Activated naive CD8-positive, alpha-beta T cell treated with anti-CD3 and anti-CD28 coated beads for 36 hours (primary cell): ENCODE measurements at places on chromosomes 2 and 18. TPM values are rescaled to one million over a fixed set of nuclear protein-coding genes. Genes with fewer than 3 reads are reported as not detected.

The DSG1 gene
- not detected for total RNA-seq

The FIGN gene
- total RNA-seq, result not detected

GRCh38 chr2:74922592-74923227 is 35.7 kb upstream of the POLE4 start:
- H3K27ac ChIP-seq, result no peak overlapping the region
- peaks cover 3% of the 10 kb centered on the region for H3K27me3 ChIP-seq
- DNase-seq, result no peak
- no peak overlapping the region for H3K4me3 ChIP-seq

The ZAP70 gene
- total RNA-seq, result 198 TPM

DNA sequence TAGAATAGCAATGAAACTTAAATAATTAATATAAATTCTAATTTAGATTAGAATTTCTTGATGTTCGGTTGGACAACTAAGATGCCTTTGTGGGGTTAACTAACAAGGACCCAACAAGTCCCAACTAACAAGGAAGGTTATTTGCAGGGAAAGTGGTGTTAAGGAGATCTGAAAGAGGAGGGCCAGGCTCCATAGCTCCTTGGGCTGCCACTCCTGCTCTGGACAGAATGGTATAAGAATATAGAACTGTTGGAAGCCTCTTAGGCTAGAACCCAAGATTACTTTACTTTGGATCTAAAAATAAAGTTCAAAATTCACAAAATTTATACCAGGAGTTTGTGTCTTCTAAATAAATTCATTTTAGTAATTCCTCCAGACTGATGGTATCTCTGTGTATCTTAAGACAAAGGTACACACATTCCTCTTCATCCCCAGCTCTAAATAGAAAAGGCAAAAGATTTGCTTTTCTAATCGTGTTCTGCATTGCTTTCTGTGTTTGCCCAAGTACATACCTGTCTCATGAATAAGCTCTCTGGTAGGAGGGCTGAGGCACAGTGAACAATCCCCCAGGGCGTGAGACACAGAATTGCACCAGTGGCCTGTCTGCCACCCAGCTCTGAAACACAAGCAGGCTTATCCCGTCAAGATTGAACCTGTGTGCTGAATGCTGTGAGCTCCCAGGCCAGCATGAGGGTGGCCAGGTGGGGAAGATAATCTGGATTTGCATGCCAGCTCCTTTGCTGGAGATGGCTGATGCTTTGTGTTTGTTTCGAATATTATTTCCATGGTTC is 176.0 kb downstream of the ACKR3 start:
- peaks cover 4% of the 10 kb centered on the region for H3K27me3 ChIP-seq
- no peak overlapping the region for H3K27ac ChIP-seq
- no peaks in the 10 kb centered on the region for H3K36me3 ChIP-seq

- H3K36me3 ChIP-seq, result peaks cover 11% of the 10 kb centered on the region
- no peaks in the 10 kb centered on the region for H3K4me1 ChIP-seq
- H3K27ac ChIP-seq, result no peak overlapping the region
- no peak overlapping the region for H3K4me3 ChIP-seq
- H3K27me3 ChIP-seq, result no peaks in the 10 kb centered on the region
- DNase-seq, result no peak
These were observed 24.5 kb downstream of the NIF3L1 start for GRCh38 chr2:200913654-200914053.

- H3K27ac ChIP-seq, result no peak overlapping the region
- H3K4me1 ChIP-seq, result peaks cover 3% of the 10 kb centered on the region
These were observed 28.4 kb downstream of the M1AP start for GRCh38 chr2:74619651-74620297.

DNA sequence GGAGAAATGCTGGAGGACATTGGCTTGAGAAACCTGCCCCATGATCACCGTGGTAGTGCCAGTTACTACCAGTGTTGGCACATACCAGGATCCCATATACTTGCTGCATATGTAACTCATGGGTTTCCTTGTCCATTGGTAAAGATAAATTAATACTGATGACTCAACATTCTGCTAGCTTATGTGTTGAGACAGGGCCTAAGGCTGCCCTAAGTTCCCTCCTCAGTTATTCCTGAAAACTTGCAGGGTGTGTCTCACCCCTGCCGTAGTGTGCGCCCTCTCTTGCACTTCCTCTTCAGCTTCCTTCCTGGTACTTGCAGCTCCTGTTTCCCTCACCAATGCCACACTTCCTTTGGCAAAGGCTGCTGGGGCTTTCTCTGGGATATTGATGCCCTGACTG is 4.3 kb upstream of the INO80C start:
- no peaks in the 10 kb centered on the region for H3K27me3 ChIP-seq
- no peak for DNase-seq
- H3K4me1 ChIP-seq, result peaks cover 5% of the 10 kb centered on the region
- H3K4me3 ChIP-seq, result no peak overlapping the region

DNA sequence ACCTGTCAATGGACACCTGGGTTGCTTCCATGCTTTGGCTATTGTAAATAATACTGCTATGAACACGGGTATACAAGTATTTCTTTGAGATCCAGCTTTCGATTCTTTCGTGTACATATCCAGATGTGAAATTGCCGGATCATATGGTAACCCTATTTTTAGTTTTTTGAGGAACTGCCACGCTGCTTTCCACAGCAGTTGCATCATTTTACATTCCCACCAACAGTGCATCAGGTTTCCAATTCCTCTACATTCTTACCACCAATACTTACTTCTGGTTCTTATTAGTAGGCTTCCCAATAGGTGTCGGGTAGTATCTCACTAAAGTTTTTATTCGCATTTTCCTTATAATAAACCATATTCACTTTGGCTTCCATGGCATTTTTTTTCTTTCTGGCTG is 69.6 kb downstream of the PID1 start:
- no peak for DNase-seq
- H3K27me3 ChIP-seq, result no peaks in the 10 kb centered on the region
- no peaks in the 10 kb centered on the region for H3K36me3 ChIP-seq
- no peak overlapping the region for H3K4me3 ChIP-seq

- peaks cover 36% of the 10 kb centered on the region for H3K27me3 ChIP-seq
- no peak for DNase-seq
- H3K4me3 ChIP-seq, result no peak overlapping the region
- peaks cover 3% of the 10 kb centered on the region for H3K4me1 ChIP-seq
These were observed 81.3 kb upstream of the EPB41L3 start for GRCh38 chr18:5625076-5625475.

The UGT1A8 gene
- not detected for total RNA-seq

The RALB gene
- total RNA-seq, result 16.6 TPM

DNA sequence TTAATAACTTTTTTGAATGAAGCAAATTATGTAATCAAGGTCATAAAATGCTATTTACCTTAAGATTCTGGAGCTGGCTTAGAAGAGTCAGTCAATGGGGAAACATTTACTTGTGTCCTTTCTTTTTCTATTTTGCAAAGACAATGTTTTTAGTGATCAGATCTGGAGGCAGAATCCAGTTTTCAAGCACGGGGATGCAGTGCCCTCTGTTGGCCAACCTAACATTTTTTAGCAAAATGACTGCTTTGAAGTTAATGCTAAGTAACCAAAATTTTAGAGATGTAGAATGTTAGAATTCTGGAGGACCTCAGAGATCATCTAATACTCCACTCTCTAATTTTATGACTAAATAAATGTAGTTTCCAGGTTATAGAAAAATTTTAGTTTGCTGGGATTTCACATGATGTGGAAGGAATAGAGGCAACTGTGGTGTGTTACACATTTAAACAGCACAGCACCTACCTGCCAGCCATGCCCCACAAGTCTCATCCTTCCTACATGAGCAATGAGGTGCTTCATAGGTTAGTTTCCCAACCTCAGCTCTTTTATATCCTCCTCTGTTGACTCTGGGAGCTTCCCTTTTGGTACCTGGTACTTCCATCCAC is 23.6 kb upstream of the SLC9A4 start:
- H3K4me1 ChIP-seq, result peaks cover 12% of the 10 kb centered on the region
- H3K27ac ChIP-seq, result no peak overlapping the region
- DNase-seq, result peak; percentile 52

DNA sequence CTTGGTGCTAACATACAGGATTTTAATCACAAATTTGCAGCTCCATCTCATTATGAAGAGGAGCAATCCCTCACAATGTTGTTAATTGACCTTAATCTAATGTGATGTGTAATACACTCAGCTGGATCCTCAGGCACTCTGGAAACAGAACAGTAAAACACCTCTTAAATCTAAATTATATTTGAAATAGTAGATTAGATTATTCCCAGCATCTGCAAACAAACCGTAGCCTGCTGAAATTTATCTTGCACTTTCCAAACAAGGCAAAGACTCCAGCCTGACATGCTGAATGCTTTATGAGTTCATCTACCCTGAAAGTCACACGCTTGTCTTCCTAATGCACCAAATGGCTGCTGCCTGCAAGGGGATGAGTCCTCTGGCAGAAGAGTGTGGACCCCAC is 402.3 kb upstream of the GYPC start:
- no peak overlapping the region for H3K27ac ChIP-seq
- no peaks in the 10 kb centered on the region for H3K4me1 ChIP-seq
- no peaks in the 10 kb centered on the region for H3K36me3 ChIP-seq
- no peak overlapping the region for H3K4me3 ChIP-seq
- DNase-seq, result no peak

DNA sequence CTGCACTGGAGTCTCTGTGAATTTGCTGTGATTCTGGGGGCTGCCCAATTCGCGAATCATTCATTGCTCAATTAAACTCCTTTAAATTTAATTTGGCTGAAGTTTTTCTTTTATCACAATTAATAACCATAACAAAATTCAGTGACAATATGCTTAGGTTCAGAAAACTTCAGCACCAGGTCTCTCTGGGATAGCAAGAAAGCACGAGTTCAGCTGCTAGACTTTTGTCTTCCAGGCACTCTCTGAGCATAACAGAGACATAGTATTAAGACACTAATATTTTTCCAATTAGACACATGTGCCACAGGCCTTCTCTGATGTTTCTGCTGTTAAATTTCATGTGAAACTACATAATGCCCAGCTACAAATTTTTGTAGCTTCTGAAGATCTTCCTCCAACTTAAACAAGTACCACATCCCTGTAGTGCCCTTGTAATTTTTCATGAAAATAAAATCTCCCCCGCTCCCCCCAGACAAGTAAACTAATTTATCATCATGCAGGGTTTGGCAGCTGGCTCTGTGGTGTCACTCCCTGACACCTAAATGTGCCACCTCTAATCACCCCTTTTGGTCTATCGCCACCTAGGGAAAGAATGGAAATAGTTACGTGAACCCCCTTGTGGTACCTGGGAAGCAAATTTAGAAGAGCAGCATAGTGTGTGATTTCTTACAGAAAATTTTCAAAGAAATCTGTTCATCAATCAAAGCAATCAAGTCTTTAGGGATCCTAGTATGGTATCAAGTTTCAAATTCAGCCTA is 94.1 kb downstream of the CSRNP3 start:
- no peaks in the 10 kb centered on the region for H3K36me3 ChIP-seq
- H3K4me1 ChIP-seq, result no peaks in the 10 kb centered on the region
- no peak overlapping the region for H3K4me3 ChIP-seq
- no peak overlapping the region for H3K27ac ChIP-seq
